ENCODE measurements at places on chromosomes 2 and 18. TPM values are rescaled to one million over a fixed set of nuclear protein-coding genes. Genes with fewer than 3 reads are reported as not detected.

DNA sequence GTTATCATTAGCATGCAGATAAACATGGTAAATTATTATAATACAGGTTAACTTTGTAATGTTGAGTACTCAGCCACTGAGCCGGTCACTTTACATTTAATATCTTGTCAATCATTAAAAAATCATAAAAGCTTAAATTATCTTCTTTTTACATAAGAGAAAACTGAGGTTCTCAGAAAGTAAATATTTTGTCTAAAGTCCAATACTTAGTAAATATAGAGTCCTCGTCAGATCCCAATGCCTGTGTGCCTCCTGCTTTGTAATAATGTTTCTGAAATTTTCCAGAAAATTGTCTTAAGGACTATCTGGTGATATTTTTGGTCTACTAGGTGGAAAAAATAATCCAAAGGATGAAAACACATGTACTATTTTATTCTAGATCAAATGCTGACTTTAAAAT is 116.3 kb upstream of the WDSUB1 start:
- peaks cover 2% of the 10 kb centered on the region for H3K4me1 ChIP-seq
- DNase-seq = no peak
- H3K27ac ChIP-seq = no peak overlapping the region
- no peaks in the 10 kb centered on the region for H3K36me3 ChIP-seq
- H3K4me3 ChIP-seq = no peak overlapping the region

GRCh38 chr2:69975136-69975852 is 13.9 kb upstream of the ASPRV1 start:
- peak overlapping the region; percentile 58 for H3K27ac ChIP-seq
- no peak overlapping the region for H3K4me3 ChIP-seq
- H3K36me3 ChIP-seq = no peaks in the 10 kb centered on the region

GRCh38 chr18:76783786-76784484 is 38.4 kb upstream of the ZNF236 start:
- H3K4me3 ChIP-seq = no peak overlapping the region
- no peaks in the 10 kb centered on the region for H3K36me3 ChIP-seq

ATP6V1B1 gene
- polyA plus RNA-seq = not detected

- H3K27ac ChIP-seq = no peak overlapping the region
- H3K36me3 ChIP-seq = no peaks in the 10 kb centered on the region
- H3K27me3 ChIP-seq = no peaks in the 10 kb centered on the region
These were observed 221.5 kb downstream of the DOK6 start for GRCh38 chr18:69622184-69622583.

GRCh38 chr2:130336150-130336876 is 6.4 kb upstream of the IMP4 start:
- no peak overlapping the region for H3K27ac ChIP-seq
- H3K4me3 ChIP-seq = no peak overlapping the region
- no peak for DNase-seq
- peaks cover 8% of the 10 kb centered on the region for H3K36me3 ChIP-seq
- peaks cover 2% of the 10 kb centered on the region for H3K27me3 ChIP-seq
